ENCODE measurements at places on chromosomes 1 and 21.

DNA sequence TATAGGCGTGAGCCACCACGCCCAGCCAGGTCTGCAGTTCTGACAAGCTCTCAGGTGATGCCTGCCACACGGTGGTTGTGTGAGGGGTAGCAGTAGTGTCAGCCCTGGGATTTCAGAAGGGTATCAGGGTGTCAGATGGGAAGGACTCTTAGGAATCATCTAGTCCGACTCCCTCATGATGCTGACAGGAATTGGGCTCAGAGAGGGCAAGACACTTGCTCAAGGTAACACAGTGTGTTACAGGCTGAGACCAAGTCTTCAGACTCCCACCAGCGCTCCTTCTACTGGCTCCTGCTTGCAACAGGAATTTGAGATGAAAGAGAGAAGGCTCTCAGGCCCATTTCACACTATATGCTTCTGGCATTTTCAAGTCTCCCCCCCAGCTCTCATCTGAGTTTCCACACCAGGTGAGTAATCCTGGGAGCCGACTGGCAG is 6.9 kb downstream of the HTR1D start:
- DNase-seq, result no peak

DNA sequence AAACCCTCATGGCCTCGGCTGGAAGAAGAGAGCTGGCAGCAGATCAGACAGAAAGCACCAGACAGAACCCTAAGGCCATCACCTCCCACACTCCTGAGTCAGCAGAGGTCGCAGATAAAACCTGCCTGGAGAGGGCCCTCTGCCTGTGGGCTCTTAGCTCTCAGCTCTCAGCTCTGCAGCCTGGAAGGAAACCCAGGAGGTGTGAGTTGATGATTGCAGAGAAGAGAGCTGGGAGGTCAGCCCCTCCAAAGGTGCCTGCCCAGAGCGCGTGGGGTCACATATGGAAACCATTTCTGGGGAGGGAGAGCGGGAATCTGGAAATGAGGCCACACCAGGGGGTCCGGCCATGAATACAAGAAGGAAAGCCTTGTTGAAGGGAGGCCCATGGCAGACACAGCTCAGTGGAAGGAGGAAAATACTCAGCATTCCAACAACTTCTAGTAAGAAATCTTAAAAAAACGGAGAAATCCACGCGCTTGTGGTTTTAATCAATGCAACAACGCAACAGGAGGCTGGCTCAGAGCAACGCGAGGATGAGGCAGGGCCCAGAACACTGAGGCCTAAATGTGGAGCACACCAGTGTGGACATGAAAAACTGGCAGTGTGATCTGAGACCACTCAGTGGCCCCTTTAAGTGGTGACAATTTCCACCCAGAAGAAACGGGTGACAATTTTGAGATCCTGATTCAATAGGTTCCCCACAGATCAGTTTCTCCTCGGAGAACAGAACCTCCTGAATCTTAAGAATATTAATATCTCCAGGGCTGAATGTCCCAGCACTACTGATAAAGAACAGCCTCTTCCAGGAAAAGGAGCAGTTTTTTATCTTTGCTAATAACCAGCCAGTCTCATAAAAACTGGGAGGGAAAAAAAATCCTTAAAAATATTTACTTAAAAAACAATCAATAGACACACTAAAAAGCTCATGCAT is 45.7 kb downstream of the PSMG1 start:
- DNase-seq, result peak; percentile 54

DNA sequence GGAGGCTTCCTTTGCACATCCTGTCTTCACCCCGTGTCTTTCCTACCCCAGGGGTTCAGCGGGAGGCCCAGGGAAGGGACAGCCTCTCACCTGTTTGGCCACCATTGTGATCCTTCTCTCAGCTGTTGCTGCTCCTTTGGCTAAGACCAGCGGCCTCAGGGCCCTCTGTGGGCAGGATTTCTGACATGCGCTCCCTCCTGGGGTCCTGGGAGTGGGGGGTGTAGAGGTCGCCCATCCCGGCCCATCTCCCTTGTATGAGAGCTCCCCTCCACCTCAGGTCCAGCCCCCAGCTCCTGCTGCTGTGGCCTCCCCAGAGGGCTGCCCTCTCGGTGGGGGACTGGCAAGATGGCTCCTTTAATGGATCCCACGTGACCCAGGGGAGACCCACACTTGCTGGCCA is 120.5 kb downstream of the PRDM2 start:
- no peak for DNase-seq

- no peak for DNase-seq
Measured at GRCh38 chr1:213260311-213261075, 209.5 kb downstream of the RPS6KC1 start.

GRCh38 chr1:160774886-160775719 is 20.9 kb upstream of the LY9 start:
- DNase-seq, result no peak

GRCh38 chr21:34881839-34882371 is 167.2 kb downstream of the RUNX1 start:
- peak; percentile 85 for DNase-seq

- peak; percentile 43 for DNase-seq
Measured at GRCh38 chr1:169288011-169288414, 79.6 kb downstream of the NME7 start.

Measured in fibroblast of pulmonary artery (primary cell).